Sciatic nerve (tissue), 2 donors: ENCODE measurements at places on chromosomes 7 and 10.

DNA sequence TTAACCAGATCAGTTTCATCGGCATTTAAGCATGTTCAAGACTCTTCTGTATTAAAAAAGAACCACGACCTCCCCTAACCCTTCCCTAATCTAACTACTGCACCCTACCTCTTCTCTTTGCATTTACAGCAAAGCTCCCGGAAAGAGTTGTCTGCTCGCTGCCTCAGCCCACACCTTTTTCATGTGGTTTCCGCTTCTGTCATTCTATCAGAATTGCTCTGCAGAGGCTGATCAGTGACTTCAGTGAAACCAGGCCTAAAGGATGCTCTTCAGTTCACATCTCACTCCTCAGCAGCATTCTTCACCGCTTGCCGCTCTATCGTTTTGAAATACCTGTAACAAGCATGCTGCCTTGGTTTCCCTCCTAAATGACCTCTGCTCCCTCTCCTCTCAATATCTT is 160.9 kb downstream of the SDK1 start:
- DNase-seq: no peak

DNA sequence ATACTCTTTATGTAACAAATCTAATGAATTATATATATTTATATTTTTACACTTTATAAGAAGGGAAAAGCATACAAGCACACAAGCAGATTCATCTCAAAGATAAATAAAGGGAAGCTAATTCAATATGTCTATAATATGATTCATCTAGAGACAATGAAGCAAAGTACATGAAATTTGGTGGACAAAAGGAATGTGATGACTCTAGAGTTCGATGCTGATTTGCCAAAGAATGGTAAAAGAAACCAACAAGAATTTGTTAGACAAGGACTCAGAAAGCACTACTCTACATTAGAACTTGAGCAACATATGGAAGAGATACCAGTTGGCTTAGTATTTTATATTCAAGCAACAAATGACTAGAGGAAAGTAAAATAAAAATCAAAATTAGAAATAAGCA is 536.5 kb upstream of the TEX47 start:
- no peak for DNase-seq

DNA sequence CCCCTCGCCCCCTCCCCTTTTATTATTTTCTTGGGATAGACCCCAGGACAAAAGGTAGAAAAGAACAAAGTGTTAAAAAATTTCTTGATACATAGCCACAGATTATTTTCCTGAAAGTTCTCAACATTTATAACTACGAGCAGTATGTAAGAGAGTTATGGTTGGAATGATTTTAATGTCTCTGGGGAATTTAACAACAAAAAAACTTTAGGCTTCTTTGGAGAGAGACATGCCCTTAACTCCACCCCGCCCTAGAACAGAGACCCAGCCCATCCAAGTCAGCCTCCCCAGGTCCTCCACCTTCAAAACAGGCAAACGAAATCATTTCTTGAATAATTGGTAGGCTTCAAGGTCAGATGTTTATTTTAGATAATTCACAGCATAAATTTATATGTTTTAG is 97.1 kb downstream of the TCF7L2 start:
- DNase-seq: no peak

DNA sequence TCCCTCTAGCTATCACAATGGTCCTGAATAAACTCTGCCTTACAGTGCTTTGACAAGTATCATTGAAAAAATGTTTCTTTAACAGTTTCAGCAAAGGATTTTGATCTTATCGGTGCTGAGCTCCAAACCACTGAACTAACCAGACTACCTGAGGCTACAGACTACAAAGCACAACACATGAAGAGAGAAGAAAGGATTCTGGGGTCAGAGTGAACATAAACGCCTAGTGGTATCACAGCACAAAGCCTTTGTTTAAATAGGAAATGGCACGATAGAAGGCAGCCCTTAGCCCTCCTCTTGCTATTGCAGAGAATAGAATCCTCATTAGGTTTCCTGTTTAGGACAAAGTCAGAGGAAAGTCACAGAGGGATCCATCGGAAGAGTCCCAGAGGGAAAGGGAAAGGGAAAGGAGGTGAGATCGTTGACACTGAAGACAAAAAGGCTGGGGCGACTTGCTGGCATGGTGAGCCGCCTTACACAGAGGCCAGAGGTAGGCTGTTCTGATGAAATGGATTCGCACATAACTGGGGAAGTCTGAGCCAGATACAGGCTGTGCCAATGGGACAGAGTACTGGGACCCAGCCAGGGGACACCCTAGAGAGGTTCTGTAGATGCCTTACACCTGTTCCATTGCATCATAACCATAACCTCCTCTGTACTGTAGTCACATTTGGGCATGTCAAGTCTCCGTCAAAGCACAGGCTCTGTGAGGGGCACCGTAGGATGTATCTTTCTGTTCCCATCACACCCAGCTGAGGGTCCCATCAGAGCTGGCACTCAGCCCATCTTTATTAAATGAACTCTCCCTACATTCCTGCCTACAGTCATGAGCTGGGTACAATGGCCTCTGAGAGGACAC is 71.5 kb downstream of the XPNPEP1 start:
- DNase-seq: no peak

- DNase-seq: no peak
Measured at GRCh38 chr7:46606761-46607160, 685.7 kb upstream of the IGFBP3 start.

DNA sequence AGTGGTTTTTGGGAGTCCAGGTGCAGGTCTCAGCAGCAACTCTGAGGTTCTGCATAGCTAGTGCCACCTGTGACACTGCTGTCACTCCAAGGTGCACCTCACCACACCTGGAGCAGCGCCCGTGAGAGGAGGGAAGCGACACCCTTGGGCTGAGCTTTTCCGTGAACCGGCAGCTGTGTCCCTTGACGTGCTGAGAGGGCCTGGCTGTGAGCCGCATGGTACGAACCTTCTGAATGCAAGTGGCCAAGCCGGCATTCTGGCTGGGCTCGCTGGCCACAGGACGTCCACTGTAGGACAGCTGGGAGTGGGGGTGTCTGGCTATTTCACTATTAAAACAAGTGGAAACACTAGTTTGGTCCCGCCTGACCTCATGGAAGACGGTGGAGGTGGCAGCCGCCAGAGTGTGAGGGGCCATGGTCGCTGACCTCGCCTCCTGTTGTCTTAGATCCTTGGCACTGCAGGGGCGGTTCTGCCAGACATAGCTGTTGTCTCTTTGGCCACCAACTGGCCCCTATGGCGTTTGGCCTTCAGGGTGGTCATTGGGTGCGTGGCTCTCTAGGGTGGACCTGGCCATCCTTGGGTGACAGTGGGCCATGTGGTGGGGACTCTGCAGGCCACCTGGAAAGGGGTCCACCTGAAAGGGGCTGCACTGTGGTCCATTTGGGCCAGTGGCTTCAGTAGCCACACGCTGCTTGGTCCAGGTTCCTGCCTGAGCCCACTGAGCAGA is 12.9 kb downstream of the INPP5A start:
- DNase-seq: peak; percentile 57

- DNase-seq: no peak
Measured at GRCh38 chr7:81211204-81211933, 292.5 kb upstream of the SEMA3C start.

DNA sequence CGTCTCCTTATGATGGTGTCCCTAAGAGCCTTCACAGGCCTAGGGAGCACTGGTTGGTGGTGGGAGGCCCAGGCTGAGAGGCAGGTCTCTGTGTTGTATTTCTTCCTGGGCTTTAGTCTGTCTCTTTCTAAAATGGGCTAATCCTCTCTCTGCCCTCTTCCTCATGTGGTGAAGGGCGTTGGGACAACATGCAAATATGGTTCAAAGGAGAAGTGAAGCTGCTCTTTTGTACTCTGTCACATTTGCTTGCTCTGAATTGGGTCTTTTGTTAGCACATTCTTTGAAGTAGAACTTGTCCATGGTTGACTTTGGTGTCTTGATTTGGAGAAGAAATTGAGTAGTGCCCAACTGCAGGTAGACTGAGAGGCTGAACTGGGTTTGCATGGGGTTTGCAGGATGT is 814 bp downstream of the HK1 start:
- DNase-seq: no peak

GRCh38 chr10:71790749-71791440 is 17.6 kb upstream of the VSIR start:
- DNase-seq: no peak

GRCh38 chr7:53600296-53600695 is 564.9 kb downstream of the POM121L12 start:
- no peak for DNase-seq

DNA sequence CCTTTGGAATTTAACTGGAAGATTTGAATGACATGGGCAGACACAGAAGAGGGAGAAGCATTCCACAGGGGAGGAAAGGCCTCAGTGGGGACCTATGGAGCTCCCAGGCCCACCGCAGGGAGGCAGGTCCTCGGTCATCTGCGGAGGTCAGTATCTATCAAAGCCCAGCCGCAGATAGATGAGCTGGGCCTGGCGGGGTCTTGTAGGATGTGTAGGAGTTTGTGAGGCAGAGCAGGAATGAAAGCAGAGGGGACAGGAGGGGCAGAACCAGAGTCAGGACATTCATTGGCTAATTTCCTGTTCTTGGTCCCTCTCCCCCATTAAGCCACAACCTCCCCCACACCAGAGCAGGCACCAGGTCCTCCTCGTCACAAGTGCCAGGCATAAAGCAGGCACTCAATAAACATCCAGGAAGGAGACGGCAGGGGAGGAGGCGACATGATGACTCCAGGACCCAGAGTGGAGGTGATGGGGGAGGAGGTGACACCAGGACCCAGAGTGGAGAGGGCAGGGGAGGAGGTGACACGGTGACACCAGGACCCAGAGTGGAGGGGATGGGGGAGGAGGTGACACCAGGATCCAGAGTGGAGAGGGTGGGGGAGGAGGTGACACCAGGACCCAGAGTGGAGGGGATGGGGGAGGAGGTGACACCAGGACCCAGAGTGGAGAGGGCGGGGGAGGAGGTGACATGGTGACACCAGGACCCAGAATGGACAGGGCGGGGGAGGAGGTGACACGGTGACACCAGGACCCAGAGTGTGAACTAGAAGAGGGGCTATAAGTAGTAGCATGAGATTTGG is 83.7 kb upstream of the PDGFA start:
- no peak for DNase-seq

DNA sequence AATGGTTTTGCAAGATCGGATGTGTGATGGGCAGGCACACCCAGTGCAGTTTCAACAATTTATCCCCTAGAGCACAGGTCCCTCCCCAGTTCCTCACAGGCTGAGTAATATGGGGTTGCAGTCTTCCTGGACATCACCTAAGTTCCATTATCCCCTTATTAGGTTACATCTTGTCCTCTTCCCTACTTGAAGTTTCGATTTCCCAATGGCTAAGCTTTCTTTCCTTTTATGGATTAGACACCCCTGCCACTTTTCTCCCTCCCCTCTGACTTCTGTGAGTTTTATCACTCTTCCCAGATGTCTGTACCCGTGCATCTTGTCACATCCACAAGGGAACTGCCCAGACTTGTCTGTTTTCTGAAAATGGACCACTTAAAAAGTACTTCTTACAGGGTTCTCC is 2.4 kb upstream of the NIPSNAP2 start:
- DNase-seq: no peak

DNA sequence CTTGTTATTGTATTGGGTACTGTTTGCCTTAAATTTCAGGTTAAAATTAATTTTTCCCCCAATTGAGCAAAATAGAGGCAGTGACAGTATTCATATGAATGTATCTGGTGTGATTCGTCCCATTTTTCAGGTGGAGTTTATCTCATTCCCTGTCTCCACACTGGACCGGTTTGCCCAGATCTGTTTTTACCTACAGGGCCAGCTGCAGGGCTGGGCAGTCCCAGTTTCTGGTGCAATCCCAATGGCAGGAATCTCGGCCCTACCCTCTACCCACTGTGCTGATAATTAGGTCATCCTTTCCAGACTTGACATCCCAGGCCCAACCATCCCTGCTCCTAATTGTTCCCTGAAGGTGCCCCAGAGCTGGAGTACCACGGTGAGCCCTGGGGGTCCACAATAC is 49.8 kb upstream of the NFE2L3 start:
- no peak for DNase-seq

- DNase-seq: no peak
Measured at GRCh38 chr7:47542051-47542450, 39.9 kb downstream of the TNS3 start.

DNA sequence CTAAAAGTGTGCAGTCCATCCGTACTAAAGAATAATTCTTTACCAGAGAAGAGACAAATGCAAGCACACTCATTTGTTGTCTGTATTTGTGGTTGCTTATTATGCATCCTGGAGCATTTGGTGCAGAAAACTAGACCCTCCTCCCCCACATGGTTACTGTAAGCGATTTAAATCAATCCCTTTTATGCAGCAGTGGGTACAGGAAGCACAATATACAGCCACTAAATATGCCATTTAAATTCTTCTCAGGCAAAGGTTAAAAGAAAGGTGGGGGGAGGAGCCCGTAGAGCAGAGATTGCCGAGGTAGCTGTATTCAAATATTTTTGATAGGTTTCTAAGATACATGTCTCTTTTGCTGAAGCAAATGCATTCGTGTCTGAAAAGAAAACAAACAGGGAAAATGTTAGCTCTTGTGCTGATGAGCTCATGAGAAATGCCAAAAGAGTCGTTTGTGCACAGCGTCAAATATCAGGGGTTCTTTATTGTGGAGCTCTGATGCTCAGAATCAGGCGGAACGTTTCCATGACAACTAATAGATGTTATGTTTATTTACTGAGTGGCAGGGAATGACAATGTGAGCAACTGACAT is 131.3 kb upstream of the NPVF start:
- DNase-seq: no peak

DNA sequence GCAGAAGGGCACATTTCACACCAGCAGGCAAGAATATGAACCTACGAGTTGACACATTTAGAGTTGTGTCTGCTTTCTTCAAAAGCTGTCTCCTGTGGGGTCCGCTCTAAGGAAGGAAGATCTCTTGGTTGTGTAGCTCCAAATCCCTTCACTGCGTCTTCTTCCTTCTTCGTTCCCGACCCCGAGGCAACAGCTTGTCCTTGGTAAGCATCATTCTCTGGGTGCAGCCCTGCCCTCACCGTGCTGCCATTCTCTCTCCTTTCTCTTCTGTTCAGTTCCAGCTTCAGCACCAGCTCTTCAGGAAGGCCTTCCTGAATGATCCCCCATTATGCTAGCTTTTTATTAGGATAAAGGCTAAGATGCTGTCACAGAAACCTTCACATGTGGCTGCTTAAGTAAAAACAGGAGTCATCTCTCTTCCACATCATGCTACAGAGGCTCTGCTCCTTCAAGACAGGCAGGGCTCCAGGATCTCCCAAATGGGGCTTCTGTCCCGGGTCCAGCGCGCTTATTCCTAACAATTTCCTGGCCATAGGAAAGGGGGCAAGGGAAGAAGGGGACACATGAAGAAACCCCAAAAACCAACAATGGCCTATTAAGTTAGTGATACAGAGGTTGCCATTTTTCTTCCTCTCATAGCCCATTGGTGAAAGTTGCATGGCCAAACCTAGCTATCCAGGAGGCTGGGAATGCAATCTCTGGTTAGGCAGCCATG is 52.2 kb upstream of the SHH start:
- DNase-seq: no peak

- no peak for DNase-seq
Measured at GRCh38 chr10:33421789-33422462, 87.5 kb upstream of the NRP1 start.
